H7 (cell line): ENCODE measurements at places on chromosomes 16 and 17.

DNA sequence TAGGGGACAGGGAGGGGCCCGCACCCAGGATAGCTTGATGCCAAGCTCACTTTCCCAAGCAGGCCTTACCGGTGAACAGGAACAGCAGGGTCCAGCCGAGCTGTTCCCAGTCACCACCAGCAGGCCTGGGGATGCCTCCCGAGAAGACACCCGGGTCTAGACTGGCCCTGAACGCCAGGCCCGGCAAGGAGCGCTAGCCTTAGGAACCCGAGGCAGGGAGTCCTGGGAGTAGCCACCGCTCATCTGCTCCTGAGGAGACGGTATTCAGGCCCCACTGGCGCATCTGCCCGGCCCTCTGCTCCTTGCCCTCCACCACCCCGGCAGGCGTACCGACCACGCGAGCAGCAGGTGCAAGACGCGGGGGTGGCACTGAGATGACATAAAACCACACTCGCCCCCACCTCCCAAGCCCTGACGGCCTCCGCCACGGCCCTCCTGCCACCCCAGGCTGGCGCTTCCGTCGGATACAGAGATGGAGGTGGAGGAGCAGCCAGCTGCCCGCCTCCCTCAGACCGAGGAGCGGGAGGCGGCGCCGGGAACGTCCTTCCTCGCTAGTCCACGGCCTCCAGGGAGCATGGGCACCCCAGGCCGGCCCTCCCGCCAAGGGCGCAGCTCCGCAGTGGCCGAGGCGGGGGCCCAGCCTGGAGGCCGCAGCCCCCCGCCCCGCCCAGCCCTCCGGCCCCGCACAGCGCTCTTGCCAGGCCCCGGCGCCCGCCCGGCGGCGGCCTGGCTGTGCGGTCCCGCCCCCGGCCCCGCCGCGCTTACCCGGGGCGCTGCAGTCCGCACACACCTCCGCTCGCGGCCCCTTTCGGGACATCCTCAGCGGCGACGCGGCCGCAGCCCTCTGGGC, 661 bp downstream of the GIT1 start:
- DNase-seq = peak; percentile 80

DNA sequence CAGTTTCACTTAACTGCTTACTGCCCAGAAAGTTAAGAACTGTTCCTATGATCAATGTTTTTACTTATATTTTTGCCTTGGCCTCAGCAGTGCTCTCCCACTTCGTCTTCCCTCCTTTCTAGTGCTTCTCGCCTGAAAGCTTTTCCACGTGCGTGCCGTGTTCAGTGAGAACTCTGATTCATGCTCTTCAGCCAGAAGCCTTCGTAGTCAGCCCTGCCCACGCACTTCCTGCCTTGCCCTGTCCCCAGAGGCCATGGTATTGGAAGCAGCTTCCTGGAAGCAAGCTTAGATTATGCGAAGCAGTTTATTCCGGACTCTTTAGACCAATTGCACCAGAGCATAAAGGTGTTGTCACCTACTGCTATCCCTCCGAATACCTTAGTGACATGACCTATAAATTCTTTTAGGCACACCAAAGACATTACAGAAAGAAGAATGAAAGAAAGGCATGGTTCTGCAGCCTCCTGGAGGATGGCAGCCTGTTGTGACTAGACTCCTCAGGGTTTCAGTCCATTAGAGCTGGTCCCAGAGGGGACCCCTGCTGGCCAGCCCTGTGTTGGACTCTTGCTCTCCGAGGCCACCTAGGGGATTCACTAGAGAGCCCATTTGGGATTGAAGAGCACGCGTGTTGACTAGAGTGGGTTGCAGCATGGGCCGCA, 105.2 kb downstream of the RPTOR start:
- DNase-seq = peak; percentile 77

DNA sequence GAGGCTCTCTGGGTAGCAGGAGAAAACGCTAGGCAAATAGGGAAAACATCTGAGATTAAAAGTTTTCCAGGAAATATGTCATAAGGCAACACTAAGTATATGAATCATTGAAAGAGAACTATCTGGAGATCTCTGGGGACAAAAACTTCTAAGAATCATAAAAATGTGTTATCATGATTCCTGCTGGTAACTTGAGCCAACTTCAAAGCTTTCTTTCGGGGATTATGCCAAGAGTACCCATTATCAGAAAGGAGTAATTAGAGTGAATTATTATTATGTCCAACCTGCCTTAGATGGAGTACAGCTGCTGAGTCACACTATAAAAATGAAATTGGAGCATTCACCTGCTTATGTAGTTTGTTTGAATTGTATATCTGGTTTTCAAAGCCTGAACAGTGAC, 488.5 kb upstream of the SOX9 start:
- DNase-seq = no peak

DNA sequence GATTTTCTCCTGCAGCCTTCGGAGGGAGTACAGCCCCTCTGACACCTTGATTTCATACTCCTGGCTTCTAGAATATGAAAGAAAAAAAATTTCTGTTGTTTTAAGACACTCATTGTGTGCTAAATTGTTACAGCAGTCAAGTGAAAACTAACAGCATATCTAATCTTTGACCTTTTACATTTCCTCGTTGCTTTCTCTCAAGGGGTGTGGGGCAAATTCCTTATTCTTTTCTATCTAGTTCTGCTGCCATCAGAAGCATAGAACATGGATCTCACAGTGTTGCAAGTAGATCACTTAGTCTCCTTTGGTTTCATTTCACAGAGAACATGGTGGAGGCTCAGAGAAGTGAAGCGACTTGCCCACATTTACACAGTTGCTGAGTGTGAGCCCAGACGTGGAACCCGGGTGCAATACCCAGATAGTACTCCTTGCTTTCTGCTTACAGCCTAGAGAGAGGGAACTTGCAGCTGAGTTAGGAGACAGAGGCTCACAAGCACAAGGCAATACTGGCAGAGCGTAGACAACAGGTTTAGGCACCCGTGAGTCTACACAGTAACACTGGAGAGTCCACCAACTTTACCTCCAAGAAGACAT, 28.7 kb upstream of the MMD start:
- DNase-seq = no peak

DNA sequence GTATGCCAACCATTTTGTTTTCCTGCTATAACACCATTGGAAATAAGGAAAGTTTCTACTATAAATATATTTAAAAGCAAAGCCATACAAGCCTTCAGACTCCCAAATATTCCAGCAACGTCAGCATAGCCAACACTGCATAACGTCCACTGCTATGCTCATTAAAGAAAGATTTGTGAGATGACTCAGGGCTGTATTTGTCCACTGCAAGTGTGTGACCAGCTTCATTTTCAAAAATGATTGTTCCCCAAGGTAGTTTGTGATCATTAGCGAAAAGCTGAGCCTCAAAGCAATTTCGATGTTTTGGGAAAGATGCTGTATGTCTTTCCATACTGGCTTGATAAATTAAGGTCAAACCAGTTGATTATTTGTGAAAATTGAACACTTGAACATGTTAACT, 14.9 kb upstream of the CCDC182 start:
- DNase-seq = no peak

GRCh38 chr17:71315568-71315967, 805.3 kb upstream of the SOX9 start:
- DNase-seq = no peak

- no peak for DNase-seq
Measured at GRCh38 chr16:17433577-17434451, 36.9 kb downstream of the XYLT1 start.

GRCh38 chr16:78866521-78866920, 734.0 kb downstream of the MAF start:
- DNase-seq = no peak

DNA sequence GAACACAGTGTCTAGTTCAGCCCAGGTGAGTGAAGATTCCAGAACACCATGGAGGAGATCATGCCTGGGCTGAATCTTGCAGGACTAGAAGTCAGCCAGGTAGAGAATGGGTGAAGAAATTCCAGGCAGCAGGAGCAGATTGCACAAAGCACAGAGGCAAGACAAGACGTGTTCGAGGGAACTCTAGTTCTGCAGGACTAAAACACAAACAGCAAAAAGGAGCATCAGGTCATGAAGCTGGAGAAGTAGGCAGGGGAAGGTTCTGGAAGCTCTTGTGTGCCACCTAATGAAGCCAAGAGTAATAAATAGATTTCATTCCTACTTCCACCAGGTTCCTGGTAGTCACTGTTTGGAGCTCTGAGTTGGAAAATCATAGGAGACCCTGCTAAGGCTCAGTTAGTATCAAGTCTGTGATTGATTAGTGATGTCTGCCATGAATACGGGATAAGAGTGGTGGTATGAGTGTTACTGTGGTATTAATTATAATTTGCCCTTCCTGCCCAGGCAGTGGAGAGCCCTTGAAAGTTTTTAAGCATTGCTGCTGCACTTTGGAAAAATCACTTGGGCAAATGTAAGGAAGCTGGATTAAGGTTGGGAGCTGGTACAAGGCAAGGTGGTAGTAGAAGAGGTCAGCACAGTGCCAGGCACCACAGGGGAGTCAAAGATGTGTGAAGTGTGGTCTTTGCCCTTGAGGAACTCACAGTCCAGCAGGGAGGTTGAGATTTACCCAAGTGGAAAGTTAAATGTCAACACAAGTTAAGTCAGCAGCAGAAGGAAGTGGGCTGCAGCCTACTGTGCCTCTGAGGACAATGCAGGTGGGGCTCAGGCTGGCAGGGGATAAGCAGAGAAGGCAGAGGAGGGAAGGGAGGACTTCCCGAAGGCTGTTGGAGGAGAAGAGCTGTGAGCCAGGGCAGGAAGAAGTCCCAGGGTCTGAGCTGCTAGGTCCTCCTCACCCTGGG, 13.5 kb upstream of the FOXN1 start:
- DNase-seq = no peak
